T-helper 9 cell (primary cell): ENCODE measurements at places on chromosomes 7 and 10.

GRCh38 chr7:142581341-142581740 is 167.9 kb upstream of the PRSS1 start:
- DNase-seq: no peak

DNA sequence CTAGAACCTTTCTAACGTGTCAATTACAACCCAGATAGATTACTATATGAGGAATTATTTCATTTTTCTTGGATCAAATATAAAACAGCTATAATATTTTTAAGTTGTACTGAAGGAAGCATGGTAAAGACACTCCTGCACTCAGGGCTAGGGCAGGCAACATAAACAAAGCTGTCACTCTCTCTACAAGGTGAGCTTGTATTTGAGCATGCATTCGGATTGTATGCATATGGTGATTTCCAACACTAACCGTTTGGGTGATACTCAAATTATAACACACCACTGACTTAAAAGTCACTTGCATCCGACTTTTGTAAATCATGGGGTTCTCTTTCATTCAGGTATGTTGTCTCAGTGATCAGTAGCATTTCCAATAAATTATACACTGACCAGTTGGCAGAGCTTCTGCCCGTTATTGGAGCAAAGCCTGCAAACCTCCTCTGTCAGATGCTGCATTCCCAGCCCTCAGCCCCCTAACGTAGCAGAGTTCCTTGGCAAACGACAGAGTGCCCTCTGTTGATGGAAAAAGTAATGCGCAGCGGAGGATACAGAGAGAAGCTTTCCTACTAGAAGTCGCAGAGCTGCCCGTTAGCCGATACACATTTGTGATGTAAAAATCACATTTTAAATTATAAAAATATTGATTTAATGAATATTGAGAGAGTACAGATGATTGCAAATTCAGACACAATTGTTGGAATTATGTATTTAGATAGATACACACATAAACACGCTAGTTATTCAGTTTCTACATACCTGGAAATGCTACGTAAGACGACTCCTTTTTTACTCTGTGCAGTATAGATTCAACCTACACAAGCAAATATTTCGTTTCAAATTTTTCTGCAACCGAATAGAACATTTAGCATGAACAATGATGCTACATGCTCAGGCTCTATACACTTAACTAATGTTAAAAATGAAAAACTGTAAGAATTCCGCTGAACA is 173.9 kb upstream of the SP4 start:
- peak; percentile 9 for DNase-seq

GRCh38 chr7:2646680-2647571 is 15.1 kb downstream of the TTYH3 start:
- DNase-seq: no peak

GRCh38 chr7:2920956-2921652 is 77.0 kb upstream of the GNA12 start:
- DNase-seq: no peak

DNA sequence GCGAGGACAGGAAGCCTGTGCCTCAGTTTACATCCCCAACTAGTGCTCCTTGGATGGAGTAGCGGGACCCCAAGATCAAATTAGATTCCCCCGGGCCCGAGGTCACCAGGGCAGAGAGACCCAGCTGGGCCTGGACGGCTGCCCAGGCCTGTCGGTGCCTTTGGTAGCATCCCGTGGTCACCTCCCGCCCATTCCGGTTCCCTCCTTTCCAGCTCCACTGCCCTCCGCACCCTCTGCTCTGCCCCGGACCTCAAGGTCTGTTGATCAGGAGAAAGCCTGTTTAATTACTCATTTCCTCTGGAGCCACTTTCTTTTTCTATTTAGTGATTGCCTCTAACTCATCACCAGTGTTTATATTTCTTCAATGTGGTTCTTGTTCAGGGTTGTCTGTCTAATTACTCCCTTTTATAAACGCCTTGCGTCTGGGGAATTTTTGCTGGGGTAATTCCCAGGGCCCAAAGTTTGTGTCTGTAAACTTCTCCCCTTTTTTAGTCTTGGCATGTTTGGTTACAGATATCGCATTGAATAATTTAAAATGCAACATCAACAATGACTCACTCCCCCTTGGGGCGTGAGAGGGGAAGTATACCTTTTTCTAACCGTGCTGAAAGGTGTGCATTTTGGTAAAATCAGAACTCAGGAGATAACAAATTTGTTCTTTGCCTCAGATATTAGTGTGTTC is 1.9 kb downstream of the FOXK1 start:
- peak; percentile 21 for DNase-seq

- no peak for DNase-seq
These were observed 291.5 kb upstream of the NFE2L3 start for GRCh38 chr7:25860275-25861163.

GRCh38 chr7:101066141-101066832 is 19.0 kb upstream of the TRIM56 start:
- DNase-seq: no peak

DNA sequence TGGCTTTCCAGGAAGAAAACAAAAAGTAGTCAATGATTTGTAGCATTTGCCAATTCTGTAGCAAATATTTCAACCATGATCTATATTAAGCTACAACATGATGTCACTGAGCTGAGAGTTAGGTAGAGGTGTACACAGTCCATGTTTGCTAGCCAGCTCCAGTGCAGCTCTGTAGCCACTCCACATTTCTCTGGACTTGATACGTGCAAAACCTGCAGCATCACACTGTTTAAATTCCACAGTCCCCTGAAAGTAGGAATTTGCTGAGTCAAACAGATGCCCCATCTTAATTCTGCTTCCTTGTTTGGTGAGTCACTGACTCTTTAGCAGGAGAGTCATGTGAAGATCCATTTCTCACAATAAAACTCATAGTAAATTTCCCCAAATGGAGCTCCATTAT is 89.8 kb upstream of the LRRTM3 start:
- no peak for DNase-seq

DNA sequence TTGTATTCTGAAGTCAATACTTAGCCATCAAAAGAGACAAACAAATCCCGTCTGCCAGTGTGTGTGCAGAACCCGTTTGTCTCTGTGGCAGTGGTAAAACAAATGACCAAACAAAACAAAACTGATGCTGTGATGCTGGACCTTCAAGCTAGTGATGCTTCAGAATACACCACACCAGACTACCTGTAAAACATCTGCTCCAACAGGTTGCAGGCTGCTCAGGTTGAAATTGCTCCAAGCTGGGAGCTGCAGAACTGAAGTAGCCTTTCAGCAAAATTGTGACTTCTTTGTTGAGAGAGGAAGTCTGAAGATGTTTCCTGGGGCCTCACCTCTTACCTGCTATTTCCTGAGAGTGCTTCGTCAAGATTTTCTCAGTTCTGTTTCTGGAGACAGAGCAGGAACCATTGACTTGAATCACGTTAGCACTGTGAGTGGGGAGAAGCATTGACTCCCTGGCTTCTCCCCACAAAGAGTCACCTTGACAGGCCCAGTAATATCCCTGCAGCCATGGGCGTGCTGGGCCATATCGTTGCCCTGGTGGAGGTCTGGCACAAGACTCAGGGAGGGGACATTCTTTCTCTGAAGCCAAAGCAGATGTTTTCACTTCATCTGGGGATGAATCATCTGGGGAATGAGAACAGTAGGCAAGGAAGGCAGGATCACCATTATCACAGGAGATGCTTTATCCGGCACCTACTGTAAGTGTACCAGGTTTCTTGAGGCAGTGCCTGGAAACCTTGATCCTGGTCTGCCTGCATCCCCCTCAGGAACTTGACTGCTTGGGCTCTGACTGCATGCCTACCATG is 80.2 kb downstream of the RBM20 start:
- no peak for DNase-seq

- no peak for DNase-seq
These were observed 105.6 kb upstream of the COL1A2 start for GRCh38 chr7:94289071-94289470.

DNA sequence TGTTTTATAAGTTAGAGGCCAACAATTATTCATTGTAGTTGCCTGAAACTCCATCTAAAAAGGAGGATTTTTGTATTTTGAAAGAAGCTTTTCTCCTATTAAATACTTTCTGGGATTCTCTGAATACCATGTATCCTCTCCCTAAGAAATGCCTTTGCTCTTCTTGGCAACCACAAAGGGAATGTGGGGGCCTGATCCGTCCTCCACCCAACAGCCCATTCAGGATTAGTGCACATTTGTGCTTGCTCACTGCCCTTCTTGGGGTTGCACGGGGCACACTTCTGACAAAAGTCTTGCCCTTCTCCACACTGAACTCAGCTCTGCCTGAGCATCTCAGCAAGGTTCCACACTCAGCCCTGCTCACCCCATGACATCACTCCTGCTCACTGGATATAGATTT is 194.2 kb downstream of the SLC25A13 start:
- no peak for DNase-seq

GRCh38 chr10:10311966-10312365 is 705.7 kb upstream of the CELF2 start:
- no peak for DNase-seq

DNA sequence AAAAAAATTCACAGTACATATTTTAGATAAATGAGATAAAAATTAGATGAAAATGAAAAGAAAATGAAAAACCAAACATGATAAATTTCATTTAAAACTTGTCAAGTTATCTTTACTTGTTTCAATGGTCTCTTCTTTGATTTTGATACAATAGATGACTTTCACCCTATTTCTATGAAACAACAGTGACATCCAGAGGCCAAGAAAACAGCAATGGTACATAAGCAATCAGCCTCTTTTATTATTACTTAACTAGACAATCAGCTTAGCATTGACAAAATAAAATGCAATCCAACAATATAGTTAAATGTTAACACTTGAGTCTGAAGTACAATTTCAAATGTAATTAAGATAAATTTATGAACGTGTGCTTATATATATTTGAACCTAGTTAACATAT is 74.8 kb upstream of the GPR37 start:
- DNase-seq: no peak

DNA sequence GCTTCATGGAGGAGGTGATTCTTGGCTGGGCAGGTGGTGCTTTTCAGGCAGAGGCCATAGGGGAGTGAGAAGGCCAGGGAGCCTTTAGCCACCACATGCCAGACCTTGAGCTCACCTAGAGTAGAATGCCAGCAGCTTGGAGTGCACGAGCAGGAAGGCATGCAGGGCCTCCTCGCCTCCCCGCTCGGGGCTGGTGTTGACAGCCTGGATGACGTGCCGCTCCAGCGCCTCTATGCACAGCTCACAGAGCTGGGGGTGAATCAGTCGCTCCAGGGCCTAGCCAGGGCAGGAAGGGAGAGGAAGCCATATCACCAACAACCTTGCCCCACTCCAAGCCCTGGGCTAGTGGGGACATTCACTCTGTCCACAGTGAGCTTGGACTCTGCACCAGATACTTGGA is 15.7 kb downstream of the HPS1 start:
- no peak for DNase-seq

DNA sequence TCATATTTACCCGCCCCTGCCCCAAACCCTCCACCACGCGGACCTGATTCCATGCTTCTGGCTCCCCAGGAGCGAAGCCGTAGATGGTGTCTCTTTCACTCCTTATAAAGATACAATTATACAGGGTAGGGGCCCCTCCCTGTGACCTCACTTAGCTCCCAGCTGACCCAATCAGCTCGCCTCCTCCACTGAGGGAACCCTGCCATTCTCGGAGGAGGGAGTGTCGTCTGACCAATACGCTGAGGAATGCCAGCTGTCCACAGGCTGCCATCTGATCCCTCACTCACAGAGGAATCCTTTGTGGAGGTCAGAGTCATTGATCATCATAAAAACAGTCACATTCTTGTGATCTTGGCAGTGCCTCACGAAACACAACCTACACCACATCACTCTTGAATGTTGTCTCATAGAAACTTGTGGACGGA is 67.5 kb upstream of the INSIG1 start:
- no peak for DNase-seq

DNA sequence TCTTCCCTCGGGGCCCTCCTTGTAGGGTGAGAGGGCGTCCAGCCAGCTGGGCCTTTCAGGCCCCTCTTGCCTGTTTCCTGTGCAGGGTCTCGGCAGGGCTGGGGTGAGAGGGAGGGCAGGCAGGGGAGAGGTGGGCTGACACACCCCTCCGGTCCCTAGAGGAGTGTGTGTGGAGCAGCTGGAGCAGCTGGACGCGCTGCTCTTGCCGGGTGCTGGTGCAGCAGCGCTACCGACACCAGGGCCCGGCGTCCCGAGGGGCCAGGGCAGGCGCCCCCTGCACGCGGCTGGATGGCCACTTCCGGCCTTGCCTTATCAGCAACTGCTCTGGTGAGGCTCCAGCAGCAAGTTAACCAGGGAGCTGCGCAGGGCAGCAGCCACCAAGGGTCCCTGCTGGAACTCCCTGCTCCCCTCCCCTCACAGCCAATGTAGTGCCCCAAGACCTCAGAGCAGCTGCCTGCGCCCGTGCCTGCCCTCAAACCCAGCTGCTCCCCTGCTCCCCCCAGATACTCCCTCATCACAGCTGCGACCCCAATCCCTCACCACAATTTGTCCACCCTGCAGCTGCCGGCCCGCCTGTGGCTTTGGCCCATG is 15.7 kb upstream of the ZNF862 start:
- DNase-seq: no peak

DNA sequence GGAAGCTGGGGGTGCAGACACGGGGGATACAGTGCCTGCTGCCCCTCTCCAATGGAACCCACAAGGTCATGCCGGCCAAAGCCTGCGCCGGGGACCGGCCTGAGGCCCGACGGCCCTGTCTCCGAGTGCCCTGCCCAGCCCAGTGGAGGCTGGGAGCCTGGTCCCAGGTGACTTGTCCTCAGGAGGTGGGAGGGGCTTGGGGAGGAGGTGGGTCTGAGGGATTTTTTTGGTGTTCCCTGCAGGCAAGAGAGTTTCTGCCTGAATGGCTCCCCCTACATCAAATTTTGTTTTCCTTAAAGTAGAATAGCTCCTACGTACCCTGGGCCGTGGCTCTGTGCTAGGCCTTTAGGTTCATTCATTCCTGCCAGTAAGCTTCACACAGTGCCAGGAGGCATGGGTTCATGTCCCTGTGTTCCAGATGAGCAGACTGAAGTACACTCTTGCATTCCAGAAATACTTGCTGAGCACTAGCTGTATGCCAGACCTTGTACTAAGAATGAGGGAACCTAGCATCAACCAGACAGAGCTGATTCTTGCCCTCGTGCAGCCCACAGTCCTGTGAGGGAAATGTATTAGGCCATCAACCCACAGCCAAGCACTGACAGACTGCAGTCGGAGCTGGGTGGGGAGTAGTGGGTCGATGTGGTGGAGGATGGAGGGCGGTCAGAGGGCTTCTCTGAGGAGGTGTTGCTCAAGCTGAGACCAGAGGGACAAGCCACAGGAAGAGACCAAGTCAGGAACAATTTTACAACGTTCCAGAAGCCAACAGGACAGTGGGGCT is 31.1 kb downstream of the TBATA start:
- DNase-seq: no peak

DNA sequence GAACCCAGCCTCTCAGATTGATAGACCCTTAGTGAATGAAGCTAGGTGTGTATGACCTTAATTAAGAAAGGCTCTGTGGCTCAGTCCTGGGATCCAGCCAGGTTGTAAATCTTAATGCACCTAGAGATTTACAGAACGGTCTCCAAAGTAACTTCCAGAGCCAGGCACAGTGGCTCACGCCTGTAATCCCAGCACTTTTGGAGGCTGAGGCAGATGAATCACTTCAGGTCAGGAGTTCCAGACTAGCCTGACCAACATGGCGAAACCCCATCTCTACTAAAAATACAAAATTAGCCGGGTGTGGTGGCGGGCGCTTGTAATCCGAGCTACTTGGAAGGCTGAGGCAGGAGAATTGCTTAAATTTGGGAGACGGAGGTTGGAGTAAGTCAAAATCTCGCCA is 24.3 kb downstream of the CALHM2 start:
- DNase-seq: no peak

- DNase-seq: no peak
These were observed 60.4 kb downstream of the INPP5F start for GRCh38 chr10:119786117-119786769.
